CD14-positive monocyte (primary cell): ENCODE measurements at places on chromosomes 3 and 15. TPM values are rescaled to one million over a fixed set of nuclear protein-coding genes. Genes with fewer than 3 reads are reported as not detected.

DNA sequence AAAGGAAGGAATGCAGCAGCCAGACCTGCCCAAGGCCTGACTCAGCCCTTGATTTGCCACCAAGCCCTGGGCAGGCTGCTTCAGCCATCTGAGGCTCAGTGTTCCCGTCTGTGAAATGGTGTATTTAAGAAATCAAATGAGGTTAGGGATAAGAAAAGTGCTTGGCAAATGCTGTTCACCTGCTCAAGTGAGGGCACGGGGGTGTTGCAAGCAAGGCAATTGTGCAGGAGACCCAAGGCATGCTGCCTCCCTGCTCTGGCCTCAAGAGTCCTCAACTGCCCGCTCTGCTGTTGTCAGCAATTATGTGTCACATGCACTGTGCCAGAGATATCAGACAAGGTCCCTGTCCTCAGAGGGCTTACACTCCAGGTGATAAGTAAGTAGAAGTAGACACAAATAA, 101.8 kb downstream of the TPRA1 start:
- DNase-seq, result no peak

DNA sequence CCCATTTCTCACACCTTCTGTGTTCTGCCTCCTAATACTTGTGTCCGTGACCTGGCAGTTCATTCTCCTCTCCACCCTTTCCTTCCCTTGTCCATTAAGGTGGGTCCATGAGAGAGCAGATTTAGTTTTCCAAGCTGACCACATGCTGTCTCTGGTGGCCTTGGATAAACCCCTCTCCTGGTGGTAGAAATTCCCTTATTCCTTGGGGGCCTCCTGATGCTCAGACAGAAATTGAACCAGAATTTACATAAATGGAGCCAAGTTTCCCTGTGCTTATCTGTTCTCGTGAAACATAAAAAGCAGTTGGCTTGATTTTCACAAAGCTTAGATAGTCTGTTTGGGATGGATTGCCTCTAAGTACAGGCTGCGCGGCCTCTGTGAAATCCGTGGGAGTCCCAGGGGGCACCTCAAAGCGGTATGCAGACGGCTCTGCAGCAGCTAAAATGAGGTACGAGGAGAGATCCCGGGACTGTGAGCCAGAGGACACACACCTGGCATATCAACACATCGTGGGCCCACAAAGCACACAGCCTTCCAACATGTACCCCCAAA, 101.0 kb upstream of the NMNAT3 start:
- no peak for DNase-seq

GRCh38 chr3:132870541-132870940, 148.3 kb upstream of the NPHP3 start:
- DNase-seq, result no peak

The SLC22A13 gene
- polyA plus RNA-seq, result not detected

- no peak for DNase-seq
Measured at GRCh38 chr3:125240496-125240895, 27.9 kb upstream of the SLC12A8 start.

DNA sequence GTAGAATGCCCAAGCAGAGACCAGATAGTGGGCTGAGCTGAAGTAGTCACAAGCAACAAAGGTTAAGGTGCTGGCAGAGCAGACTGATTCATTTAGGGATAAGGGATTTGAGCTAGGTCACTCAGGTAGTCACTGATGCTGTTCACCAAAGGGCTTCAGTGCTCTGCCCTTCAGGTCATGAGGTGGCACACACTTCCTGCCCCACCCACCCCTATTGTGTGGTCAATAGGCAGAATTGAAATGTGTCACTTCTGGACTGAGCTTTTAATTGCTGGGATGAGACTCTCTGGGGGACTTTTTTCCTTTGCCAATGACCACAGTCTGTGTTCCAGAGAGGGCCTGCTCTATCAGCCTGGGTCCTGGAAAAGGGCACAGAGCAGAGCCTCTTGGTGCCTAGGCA, 2.9 kb upstream of the DIS3L start:
- no peak for DNase-seq

DNA sequence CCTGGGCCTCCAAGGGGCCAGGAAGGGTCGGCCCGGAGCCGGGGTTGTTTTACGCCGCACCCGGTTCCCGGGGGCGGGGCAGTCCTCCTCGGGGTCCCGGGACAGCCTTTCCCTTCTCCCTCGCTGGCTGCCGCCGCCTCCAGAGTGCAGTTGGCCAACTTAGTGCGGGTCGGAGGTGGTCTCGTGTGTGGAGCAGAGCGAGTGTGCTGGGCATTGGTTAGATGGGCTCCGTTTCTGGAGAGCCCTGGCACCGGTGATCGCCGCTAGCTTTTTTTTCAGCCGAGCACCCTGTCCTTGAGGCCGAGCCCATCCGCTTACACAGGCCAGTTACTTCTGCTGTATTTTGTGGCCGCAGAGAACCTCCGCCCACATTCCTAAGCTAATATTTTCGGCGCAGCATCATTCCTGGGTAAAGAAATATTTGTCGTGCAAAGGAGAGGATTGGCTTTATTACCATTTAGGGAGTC, 585 bp downstream of the KIF23 start:
- no peak for DNase-seq

GRCh38 chr15:80591471-80591870, 103.6 kb upstream of the ABHD17C start:
- DNase-seq, result no peak

The DCBLD2 gene
- polyA plus RNA-seq, result 0.17 TPM

The GOLGA6L9 gene
- polyA plus RNA-seq, result 0.14 and 0.28 TPM in 2 replicates

- no peak for DNase-seq
Measured at GRCh38 chr3:127421943-127422662, 134.3 kb upstream of the PRR20G start.

DNA sequence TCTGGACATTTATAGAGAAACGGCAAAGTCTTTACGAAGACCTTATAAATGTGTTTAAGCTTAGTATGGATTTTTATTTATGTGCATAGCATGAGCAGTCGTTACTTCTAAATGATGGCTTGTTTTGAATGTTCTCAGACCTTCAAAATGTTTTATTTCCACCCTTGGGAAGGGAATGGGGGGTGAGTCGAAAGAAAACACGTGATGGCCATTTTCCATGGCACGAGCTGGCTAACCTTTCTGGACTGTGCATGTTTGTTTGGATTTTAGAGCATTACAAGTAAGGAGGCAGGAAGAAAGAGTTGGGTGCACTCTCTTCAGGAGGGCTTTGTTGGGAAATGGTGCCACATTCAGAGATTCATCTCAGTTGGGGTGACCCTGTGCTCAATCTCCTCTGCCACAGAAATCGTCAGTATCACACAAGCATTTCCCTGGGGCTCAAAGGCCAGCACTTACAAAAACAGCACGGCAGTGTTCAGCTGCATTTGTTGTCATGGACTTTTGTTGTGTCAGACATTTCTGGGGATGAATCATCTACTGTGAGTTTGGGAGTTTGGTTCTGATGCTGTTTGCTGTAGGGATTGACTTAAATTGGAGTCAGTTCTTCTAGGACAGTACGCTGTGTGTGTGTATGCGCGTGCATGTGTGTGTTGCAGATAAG, 52.3 kb upstream of the ADAMTS9 start:
- DNase-seq, result no peak

DNA sequence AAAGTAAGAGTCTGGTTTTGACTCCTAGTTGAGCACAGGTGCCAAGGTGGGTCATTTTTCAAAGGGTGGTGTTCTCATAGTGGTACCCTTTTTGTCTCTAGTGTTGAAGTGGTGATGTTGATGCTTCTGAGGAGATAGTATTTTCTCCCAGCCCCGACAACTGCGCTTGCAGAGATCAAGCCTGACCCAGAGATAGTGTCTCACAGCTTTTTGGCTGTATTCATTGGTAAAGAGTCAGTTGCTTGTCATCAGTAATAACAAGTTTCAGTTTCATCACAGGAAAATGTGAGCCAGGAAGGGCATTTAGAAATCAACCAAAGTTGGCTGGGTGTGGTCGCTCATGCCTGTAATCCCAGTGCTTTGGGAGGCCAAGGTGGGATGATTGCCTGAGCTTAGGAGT, 139.3 kb downstream of the NFKBIZ start:
- peak; percentile 44 for DNase-seq

The SAMD7 gene
- polyA plus RNA-seq, result not detected in 2 replicates

DNA sequence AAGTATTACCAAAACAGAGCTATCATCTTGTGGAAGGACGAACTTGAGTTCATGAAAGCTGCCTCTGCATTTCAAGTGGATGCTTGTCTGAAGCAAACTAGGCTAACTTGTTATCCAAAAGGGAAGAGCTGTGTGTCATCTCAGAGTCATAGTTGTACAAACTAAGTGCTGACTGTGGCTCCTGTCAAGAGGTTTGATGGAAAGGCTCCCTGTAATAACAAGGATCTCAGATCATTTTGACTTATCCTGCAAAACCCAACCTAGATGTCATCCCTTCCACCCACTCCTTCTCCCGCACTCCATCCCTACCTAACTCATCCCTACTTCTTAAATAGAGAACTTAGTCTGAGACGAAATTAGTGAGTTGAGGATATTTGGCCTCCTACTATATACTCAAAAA, 110.8 kb downstream of the NR2E3 start:
- no peak for DNase-seq

- no peak for DNase-seq
Measured at GRCh38 chr15:32982001-32982400, 212.5 kb downstream of the FMN1 start.
